ENCODE measurements at places on chromosomes 2 and 18.

DNA sequence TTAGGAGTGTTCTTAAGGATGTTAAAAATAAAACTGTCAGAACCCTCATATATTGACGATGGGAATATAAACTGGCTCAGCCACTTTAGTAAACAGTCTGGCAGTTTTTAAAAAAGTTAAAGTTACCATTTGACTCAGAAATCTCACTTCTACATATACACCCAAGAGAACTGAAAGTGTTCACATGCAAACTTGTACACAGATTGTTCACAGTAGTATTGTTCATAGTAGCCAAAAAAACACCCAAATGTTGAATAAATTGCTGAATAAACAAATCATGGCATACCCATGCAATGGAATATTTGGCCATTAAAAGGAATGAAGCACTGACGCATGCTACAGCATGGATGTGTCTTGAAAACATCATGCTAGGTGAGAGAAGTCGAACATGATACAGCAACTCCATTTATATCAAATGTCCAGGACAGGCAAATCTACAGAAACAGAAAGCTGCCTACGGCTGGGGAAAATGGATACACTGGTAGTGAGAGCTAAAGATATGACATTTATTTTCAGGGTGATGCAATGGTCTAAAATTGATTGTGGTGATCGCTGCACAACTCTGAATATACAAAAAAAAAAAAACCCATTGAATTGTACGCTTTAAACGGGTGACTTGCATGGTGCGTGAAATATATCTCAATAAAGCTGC, 10.1 kb downstream of the RPL31 start:
- DNase-seq: no peak

GRCh38 chr18:60350941-60351340, 21.6 kb downstream of the MC4R start:
- no peak for DNase-seq

DNA sequence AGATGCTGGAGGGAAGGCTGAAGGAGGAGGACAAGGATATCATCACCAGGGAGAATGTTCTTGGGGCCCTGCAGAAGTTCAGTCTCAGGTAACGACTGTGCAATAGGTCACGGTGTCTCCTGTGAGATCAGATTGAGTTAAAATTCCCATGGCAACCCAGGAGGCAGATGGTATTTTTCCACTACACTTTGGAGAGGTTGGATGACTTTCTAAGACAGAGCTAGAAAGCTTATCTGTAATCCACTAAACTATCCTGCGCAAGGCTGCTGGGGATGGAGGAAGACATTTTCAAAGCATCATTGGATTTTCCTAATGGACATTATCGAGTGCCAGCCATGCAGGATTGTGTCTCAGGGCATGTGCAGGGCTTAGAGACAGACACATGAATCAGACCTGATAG, 74.6 kb downstream of the ARMC9 start:
- DNase-seq: no peak

DNA sequence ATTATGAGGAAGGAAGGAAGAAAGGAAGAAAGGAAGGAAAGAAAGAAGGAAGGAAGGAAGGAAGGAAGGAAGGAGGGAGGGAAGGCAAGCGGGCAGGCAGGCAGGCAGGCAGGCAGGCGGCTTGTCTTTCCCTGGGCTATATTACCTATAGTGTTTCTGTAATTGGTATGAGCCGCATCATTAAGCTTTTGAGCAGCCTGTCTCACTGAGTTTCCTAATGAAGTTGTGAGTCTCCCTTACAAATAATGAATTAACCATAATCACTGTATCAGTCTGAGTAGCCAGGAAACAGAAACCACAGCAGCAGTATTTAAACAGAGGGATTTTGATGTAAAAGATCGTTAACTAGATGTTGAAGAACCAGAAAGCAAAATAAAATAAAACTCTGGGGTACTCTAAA, 11.8 kb upstream of the SULT1C3 start:
- DNase-seq: no peak

DNA sequence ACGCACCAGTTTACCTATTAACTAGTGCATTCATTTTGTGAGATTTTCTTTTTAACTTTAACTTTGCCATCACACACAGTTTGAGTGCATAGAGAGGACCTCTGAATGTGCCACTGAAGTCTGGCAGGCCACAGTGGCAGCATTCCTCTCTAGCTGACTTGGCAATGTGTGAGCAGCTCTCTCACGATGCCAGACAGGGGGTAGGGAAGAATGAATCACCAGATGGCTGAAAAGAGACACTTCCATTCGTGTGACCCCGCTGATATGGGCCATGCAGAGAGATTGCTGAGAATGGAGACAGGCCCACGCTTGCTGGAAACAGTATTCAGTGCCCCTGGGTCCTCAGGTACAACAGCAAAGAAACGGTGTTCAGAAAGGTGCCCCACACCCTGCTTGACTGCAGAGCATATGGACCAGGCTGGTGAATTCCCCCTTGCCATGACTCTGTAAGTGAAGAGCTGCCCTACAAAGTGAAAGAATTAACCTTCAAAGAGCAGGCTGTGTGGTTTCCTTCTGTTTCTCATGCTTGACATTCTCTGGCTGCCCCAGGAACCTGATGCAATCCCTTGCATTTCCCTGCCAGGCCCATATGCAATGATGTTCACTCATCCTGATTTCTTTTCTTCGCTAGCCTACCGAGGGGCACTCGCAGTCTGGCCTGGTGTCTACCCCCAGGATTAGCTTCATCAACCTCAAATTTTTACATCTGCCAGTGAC, 236.1 kb downstream of the CDH20 start:
- no peak for DNase-seq

GRCh38 chr2:54423213-54423612, 32.9 kb upstream of the SPTBN1 start:
- no peak for DNase-seq

- DNase-seq: no peak
Observed at GRCh38 chr18:13577091-13577697, 149.2 kb downstream of the FAM210A start.

DNA sequence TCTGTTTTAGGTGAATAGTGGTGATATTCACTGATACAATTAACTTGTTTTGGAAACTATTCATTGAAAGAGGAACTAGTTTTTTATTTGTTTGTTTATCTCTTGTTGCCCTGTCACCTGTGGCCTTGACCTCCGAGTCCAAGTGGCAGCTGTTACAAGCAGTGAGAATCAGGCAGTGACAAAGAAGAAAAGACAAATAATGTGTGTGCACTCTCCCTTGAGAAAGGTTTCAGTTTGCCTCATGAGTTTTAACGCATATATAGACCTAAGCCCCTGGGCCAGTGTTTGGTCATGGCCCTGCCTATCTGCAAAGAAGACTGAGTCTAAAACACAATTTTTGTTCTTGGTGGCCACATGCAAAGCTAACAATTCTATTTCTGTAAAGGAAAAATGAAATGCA, 15.3 kb downstream of the KYNU start:
- DNase-seq: no peak

- no peak for DNase-seq
Observed at GRCh38 chr2:235131334-235132305, 179.8 kb downstream of the SH3BP4 start.

- no peak for DNase-seq
Observed at GRCh38 chr2:86000131-86000937, 105.4 kb downstream of the POLR1A start.

- no peak for DNase-seq
Observed at GRCh38 chr2:157414050-157414449, 29.8 kb downstream of the CYTIP start.

GRCh38 chr2:189372688-189373257, 68.5 kb upstream of the WDR75 start:
- no peak for DNase-seq

DNA sequence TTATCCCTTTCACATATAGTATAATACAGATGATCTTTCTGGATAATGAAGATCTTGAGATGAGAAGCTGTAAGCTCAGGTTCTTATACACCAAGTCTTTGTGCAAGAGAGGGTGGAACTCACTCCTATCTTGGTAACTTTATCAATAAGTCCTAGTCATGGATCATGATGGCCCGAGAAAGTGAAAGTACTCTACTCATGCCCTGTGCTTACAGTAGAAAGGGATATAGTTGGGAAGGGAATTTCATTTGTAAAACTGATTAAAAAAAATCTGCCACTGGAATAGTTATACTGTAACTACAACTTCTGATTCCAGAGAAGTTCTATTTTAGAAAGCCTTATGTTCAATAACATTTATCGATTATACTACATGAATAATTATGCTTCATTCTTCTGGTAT, 51.8 kb downstream of the MYO3B start:
- no peak for DNase-seq
